A673 (cell line): ENCODE measurements at places on chromosomes 16 and 17.

GRCh38 chr17:74447628-74448159, 15.8 kb downstream of the GPRC5C start:
- no peak for DNase-seq

DNA sequence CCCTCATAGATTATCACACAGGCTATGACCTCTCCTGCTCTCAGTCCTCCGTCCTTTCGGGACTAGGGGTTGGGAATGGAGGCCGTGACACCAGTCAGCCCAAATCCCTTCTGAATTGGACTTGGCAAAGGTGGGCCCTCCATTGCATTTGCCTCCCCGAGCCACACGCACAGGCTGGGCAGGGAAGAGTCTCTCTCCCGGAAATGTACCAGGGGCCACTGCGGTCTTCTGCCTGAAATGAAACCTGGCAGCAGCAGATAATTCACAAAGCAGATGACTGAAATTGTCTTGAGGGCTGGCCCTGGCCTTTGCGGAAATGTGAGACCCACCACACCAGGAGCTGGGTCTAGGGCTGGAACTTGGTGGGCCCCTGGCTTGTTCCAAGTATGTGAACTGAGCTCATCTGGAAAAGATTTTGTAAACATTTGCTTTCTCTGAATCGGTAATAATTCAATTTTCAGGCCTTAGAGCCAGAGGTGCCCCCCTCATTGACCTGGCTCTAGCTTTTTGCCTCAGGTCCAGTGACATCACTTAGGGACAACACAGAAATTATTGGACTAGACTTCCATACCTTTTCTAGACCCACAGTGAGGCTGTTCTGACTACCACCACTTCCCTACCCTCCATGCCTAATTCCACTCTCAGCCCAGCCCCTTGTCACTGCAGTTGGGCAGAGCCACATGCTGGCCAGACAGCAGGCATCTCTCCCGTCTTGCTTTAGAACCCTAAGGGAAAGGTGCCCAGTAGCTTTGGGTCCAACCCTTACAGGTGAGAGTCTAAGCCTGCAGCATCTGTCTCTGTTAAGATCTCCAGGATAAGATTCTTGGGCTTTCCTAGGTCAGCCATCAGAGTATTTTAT, 75.2 kb downstream of the CCDC182 start:
- no peak for DNase-seq

DNA sequence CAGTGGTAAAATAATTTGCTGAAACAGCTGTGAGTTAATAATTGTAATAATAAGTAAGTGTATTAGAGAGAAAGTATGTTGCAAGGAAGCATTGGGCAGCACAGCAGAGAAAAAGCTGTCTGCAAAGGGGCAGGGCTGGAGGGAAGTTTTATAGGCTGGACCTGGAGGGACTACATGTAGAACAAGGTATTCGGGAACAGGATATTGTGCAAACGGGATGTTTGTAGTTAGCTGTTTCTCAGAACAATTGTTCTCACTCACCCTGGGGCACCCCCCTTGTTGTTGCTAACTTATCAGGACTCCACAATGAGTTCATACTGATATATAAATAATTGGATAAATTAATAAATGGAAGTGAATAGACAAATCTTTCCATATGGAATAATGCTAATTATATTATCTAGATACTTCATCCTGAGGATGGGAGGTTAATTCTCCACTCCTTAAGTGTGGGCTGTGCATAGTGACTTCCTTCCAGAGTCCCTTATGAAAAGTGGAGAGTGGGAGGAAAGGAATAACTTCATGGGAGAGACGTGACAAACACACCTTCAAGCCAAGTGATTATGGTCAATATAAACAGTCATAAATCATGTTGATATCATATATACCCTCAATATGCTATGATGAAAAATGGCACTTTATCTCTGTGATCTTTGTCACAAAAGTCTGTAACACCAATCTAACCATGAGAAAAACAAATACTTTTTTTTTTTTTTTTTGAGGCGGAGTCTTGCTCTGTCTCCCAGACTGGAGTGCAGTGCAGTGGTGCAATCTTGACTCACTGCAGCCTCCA, 85.4 kb downstream of the PPM1E start:
- no peak for DNase-seq

DNA sequence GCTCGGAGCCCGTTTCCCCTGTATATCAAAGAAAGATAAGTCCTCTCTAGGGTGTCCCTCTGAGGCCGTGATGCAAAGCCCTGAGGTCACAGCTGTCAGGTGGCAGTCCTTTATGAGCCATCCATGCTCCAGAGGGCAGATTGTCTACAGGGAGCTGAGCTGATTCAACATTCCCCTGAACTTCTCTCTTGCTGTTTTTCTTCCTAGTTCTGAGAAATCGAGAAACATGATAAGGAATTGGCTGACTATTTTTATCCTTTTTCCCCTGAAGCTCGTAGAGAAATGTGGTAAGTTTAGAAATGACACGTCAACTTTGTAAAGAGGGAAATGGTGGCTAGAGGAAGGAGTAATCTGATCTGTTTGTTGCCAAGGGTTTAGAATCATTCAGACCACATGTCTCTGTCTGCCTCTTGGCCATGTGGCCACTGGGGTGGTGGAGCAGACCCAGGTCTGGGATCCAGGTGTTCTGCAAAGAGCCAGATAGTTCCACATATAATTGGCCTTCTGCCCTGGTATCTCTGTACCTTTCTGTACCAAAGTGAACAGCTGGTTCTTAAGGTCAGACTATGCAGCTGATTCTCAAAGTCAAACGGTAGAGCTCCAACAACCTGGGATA, 3.5 kb downstream of the CTNS start:
- DNase-seq = no peak

DNA sequence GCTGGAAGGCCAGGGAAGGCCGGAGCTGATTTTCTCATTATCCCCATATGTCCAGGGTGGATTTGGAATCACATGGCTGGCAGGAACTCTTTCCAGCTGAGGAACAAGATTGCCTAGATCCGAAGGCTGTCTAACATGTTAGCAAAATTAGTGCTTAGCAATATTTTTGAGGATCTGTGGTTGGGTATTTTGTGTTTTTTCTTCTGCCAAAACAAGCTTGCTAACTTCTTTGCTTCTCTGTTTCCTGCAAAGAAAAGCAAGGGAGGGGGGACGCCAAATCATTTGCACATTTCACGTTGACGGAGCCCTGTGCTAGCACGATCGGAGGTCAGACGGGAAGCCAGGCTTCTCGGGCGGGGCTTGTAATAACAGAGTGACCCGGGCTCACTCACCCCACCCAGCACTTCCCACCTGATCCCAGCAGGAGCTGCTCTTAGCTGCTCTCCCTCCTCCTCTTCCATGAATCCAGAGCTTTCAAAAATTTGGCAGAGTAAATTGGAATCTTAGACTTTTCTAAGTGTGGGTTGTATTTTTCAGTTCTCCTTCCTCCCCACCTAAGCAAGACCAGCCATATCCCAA, 33.3 kb upstream of the FOXF1 start:
- no peak for DNase-seq
